ENCODE measurements at places on chromosomes 13 and 19. TPM values are rescaled to one million over a fixed set of nuclear protein-coding genes. Genes with fewer than 3 reads are reported as not detected.

GRCh38 chr13:59299584-59299983 is 864.1 kb downstream of the DIAPH3 start:
- no peak for DNase-seq

The GGN gene
- 1.1 TPM for total RNA-seq

DNA sequence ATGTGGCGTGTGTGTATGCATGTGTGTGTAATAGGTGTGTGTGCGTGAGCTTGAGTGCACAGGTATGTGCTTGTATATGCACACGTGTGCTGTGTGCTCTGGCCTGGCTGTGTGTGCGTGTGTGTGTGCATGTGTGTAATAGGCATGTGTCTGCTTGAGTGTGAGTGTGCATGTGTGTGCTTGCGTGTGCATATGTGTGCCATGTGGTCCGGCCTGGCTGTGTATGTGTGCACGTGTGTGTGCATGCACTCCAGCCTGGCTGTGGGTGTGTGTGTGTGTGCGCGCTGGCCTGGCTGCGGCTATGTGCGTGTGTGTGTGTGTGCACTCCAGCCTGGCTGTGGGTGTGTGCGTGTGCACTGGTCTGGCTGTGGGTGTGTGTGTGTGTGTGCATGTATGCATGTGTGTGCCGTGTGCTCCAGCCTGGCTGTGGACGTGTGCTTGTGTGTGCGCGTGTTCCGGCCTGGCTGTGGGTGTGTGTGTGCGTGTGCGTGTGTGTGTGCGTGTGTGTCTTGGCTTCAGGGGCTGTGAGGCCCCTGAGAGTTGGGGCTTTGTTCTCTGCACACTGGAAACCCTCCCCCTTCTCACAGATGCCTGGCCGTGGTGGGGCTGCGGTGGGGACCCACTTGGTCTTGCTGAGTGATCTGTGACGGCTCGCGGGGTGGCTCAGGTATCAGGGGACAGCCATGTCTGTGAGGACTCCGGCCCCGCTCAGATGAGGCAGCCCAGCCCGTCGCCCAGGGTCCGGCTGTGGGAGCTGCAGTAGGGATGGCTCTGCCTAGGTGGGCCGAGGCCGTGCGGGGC is 8.2 kb downstream of the SPPL2B start:
- DNase-seq = no peak

DNA sequence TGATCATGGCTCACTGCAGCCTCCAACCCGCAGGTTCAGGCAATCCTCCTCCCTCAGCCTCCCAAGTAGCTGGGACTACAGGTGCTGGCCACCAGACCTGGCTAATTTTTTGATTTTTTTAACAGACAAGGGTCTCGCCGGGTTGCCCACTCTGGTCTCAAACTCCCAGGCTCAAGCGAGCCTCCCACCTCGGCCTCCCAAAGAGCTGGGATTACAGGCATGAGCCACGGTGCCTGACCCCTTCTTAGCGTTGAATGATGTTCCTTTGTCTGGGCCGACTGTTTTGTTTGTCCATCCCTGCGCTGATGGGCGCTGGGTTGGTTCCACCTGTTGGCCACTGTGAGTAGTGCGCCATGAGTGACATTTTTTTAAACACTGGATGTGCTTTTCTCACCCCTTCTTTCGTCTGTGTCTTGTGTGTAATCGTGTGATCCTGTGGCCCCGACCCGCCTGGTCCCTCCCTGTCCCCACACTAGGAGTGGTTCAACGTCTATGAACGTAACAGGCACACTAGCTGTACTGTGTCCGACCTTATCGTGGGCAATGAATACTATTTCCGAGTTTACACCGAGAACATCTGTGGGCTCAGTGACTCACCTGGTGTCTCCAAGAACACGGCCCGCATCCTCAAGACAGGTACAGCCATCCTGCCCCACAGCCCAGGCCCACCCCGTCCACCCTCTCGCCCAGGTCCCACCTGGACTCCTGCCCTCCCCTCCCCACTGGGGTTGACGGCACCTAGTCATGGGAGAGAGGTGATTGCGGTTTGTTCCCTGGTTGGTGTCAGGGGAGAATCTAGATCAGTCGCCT is 15.0 kb upstream of the EMC10 start:
- no peak for DNase-seq

The NCLN gene
- total RNA-seq = 65.8 TPM

The PCDH17 gene
- 16.6 TPM for total RNA-seq

- no peak for DNase-seq
Observed at GRCh38 chr13:30872276-30872594, 33.8 kb upstream of the MEDAG start.

DNA sequence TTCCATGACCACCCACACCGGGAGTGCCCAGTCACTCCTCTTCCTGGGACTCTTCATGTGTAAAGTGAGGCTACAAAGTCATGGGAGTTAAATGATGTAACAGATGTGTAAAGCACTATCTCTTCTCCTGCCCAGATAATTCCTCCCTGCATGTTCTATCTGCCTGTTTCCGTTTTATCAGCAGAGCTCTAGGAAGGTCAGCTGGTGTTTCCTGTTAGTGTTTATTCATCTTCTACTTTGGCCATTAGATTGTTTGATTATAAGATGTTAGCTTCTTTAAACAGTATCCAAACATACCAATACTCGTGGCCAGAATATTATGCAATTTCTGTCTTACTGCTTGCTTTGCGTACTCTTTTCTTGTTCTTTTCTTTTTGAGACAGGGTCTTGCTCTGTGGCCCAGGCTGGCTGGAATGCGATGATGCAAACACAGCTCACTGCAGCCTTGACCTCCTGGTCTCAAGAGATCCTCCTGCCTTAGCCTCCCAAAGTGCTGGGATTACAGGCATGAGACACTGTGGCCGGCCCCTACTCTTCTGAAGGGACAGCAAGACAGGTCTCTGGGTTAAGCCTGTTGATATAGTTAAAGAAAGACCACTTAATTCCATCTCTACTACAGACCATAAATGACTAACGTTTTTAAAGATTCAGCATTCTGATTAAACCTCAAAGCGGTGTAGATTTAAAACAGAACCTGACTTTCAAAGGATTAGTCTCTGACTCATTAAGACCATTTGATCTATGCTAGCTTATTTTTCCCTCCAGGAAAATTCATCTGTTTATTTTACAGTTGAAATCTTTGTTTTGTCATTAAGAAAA is 97.4 kb upstream of the AKAP11 start:
- DNase-seq = no peak

- no peak for DNase-seq
Observed at GRCh38 chr13:108667205-108667604, 37.8 kb downstream of the MYO16 start.

The RDH8 gene
- total RNA-seq = not detected

DNA sequence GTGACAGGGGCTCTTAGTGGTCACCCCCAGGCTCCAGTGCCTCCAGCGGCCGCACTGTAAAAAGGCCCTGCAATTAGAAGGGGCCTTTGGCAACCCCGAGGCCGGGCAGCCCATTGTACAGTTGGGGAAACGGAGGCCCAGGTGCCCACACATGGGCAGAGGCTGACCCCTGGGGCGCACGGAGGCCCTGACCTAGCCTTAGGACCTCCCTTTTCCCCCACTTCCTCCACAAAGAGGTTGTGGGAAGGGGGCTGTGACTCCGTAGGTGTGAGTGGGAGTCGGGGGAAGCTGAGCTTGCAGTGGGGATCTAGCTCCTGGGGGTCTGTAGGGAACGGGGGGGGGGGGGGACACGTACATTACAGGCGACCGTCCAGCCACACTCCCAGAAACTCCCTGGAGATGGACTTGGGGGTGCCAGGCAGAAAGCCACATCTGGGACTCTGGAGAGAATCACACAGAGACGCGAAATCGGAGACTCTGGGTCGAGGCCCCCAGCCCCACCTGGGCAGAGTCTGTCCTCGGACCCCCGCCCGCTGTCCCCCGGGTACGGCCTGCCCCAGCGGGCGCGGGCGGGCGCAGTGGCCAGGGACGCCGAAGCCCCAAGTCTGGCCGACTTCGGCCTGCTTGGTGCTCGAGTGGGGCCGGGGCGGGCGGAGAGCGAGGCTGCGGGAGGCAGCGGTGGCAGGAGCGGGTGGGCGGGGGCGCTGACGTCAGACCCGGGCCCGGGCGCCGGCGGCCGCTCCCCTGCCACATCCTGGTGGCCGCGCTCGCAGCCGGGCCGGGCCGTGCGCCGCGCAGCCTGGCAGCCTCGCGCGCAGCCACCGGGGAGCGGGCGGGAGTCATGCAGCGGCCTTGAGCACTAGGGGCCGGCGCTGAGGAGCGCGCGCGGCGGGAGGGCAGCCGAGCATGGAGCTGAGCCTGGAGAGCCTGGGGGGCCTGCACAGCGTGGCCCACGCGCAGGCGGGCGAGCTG is at the start of gene ONECUT3:
Gene ONECUT3, plus strand, starts transcription at position 750 of the 972 bp plus-strand sequence. Its CDS starts 157 bp downstream, at position 907.
- no peak for DNase-seq

The EXOC3L2 gene
- total RNA-seq = not detected

GRCh38 chr19:2166741-2167738 is 3.3 kb downstream of the DOT1L start:
- no peak for DNase-seq

DNA sequence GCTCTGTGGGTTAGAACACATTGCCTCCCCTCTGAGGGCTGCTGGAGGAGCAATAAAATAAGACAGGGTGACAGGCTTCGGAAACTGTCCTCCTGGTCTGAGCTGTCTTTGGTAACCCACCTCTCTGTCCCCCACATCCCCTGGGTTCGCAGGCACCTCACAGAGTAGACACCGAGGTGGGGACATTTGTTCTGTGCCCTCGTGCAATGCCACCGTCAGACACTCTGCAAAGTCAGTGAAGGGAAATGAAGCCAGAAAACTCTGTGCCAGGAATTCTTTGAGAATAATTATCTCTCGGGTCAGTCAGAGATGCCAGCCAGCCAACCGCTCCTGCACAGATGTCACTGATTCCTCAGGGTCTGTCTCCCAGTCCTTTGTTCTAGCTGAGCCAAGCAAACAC is 493.6 kb downstream of the FOXO1 start:
- no peak for DNase-seq

GRCh38 chr19:48802623-48803022 is 8.2 kb downstream of the BCAT2 start:
- no peak for DNase-seq

GRCh38 chr19:43572171-43572588 is 3.1 kb downstream of the XRCC1 start:
- DNase-seq = no peak

DNA sequence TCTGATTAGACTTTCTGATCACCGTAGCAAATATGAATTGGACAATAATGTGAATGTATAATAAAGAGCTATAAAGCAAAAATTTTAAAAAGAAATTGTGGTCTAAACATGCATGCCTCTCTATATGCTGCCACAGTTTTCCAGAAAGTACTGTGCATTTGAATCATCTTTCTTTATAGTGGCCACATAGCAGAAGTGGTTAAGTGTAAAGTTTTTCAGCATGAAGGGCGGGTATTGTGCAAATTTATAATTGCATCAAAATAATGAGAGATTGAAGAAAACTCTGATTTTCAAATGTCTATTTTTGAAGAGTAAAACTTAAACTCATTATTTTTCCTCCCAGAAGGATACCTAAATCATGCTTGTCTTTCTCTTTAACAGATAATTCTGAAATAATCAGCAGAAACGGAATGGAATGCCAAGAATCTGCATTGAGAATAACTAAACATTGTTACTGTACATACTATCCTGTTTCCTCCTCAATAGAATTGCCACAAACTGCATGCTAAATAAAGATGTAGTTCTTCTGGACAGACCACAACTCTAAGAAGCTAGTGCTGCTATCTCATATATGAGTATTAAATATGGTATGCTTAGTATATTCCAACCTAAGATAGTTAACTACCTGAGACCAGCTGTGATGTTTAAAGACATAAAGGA is 42.9 kb upstream of the RAP2A start:
- no peak for DNase-seq

- DNase-seq = no peak
Observed at GRCh38 chr19:21321134-21321533, 8.1 kb downstream of the ZNF708 start.

- DNase-seq = no peak
Observed at GRCh38 chr19:29945433-29945832, 3.4 kb downstream of the URI1 start.

The PROZ gene
- total RNA-seq = not detected

- DNase-seq = peak; percentile 82
Observed at GRCh38 chr19:36257520-36257876, 42.6 kb downstream of the ZNF146 start.

DNA sequence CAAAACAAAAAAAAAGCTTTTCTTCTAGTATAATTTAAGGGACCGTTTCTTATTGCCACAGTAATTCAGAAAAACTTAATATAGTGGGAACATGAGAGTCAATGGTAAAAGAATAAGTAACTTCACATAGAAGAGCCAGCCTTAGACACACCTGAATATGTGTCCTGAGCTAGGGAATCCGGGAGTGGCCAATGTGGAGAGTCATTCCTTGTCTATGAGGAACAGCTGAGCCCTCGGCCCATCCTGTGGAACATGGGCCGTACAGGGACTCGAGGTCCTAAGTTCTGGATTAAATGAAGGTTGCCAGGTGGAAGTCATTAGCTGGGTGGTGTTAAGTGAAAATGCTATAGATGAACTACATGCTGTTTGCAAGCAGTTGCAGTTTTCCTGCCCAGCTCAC is 32.2 kb downstream of the EFNB2 start:
- DNase-seq = no peak

The SIGLEC12 gene
- total RNA-seq = not detected

The NPAS1 gene
- total RNA-seq = 3.6 TPM

The GPR12 gene
- 0.14 TPM for total RNA-seq

DNA sequence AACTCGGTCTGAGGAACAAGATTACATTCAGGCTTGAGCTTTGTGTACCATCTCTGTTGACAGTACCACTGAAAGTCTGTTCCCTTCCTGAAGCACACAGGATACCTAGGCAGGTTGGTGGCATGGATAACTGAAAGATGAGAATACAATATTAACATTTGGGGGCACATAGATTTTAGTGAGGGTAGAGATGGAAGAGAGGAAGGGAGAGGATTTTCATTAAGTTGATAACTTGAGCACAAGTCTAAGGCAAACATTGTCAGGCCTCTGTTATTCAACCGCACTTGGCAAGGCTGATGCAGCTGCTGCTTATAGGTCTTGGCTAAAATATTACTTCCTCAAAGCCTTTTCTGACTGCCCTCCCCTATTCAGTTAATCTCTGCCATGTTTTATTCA is 10.9 kb downstream of the MIR17HG start:
- no peak for DNase-seq

The MIDN gene
- total RNA-seq = 122 TPM

The NXNL1 gene
- not detected for total RNA-seq

DNA sequence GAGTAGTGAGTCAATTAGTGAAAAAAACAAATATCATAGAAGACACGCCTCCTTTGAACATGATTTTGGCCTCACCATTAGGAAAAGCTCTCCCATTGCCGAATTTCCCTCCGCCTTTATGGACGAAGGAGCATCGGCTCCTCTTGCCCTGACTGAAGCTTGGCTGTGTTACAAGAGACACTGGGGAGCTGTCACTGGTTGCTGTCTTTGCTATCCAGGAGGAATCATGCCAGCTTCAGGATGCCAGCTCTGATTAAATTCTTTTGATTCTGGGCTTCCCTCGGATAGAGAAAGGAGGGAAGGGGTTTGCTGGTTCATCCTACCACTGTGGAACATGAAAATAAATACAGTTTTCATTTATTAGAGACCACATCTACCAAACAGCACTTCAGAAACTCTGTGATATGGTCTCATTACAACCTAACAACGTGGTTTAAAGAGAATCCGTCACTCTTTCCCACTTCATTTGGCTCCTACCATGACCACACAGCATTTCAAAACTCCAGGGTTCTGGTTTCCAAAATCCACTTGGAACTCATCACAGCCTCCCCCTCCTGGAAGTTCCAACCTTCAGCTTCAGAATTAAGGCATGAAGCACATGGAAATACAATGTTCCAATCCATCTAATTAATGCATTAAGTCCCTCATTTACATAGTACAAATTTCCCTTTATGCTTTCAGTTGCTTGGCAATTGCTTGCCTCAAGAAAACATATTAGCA is 446.0 kb downstream of the EFNB2 start:
- DNase-seq = no peak

The PRTN3 gene
- not detected for total RNA-seq

The ZNF443 gene
- 7.7 TPM for total RNA-seq

- no peak for DNase-seq
Observed at GRCh38 chr13:102718746-102719145, 23.9 kb upstream of the METTL21C start.

Measured in type B pancreatic cell (in vitro differentiated cells).